ENCODE measurements at places on chromosomes 13 and 19. TPM values are rescaled to one million over a fixed set of nuclear protein-coding genes. Genes with fewer than 3 reads are reported as not detected.

LAIR1 gene
- 10.8 TPM for total RNA-seq

ZGLP1 gene
- total RNA-seq = 3.2 TPM

CNFN gene
- total RNA-seq = 0.53 TPM

MED25 gene
- total RNA-seq = 44.0 TPM

STX10 gene
- 68.9 TPM for total RNA-seq

PEAK3 gene
- total RNA-seq = 0.18 TPM

ZNF534 gene
- not detected for total RNA-seq

GRCh38 chr13:53783471-53783870 lies 754.9 kb downstream of the OLFM4 start:
- no peaks in the 10 kb centered on the region for H3K27me3 ChIP-seq
- H3K36me3 ChIP-seq = no peaks in the 10 kb centered on the region
- no peak for DNase-seq
- H3K4me1 ChIP-seq = no peaks in the 10 kb centered on the region

- H3K27ac ChIP-seq = peak overlapping the region; percentile 93
- H3K4me1 ChIP-seq = peaks cover 47% of the 10 kb centered on the region
- peaks cover 42% of the 10 kb centered on the region for H3K36me3 ChIP-seq
- no peak for DNase-seq
Measured at GRCh38 chr19:5977222-5977784, 637 bp downstream of the RANBP3 start.

DNA sequence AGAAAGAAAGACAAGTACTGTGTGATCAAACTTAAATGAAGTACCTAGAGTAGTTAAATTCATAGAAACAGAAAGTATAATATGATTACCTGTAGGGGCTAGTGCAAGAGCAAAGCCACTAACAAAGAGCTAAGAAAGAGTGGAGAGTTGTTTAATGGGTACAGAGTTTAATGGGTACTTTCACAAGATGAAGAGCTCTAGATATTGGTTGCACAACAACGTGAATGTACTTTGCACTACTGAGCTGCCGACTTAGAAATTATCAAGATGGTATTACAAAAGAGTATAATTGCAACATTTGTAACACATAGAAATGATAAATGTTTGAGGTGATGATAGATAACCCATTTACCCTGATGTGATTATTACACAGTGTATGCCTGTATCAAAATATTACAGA lies 140.3 kb upstream of the GPC6 start:
- DNase-seq = no peak
- no peaks in the 10 kb centered on the region for H3K4me1 ChIP-seq
- no peaks in the 10 kb centered on the region for H3K36me3 ChIP-seq

DNA sequence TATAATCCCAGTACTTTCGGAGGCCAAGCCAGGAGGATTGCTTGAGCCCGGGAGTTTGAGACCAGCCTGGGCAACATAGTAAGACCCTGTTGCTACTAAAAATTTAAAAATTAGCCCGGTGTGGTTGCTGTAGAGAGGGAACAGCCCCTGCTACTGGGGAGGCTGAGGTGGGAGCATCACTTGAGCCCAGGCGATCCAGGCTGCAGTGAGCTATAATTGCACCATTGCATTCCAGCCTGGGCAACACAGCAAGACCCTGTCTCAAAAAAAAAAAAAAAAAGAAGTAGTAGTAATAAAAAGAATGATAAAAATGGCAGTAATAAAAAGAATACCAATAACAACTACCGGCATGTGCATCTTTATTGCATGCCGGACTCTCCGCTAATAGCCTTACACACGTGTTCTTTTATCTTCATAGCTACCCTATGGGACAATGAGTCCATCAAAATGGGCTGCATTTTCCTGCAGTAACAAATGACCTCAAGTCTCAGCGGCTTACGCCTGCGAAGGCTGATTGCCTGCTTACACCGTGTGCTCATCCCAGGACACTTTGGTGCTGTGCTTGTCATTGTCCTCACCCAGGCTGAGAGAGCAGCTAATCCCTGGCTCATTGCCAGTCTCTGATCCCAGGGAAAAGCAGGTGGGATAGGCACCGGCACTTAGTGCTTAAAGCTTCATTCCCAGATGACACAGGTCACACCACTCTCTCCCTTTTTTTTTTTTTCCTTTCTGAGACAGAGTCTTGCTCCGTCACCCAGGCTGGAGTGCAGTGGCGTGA lies 14.4 kb upstream of the SYCN start:
- H3K4me1 ChIP-seq = no peaks in the 10 kb centered on the region
- no peak overlapping the region for H3K27ac ChIP-seq
- peaks cover 16% of the 10 kb centered on the region for H3K27me3 ChIP-seq
- no peak for DNase-seq
- H3K36me3 ChIP-seq = no peaks in the 10 kb centered on the region

DNA sequence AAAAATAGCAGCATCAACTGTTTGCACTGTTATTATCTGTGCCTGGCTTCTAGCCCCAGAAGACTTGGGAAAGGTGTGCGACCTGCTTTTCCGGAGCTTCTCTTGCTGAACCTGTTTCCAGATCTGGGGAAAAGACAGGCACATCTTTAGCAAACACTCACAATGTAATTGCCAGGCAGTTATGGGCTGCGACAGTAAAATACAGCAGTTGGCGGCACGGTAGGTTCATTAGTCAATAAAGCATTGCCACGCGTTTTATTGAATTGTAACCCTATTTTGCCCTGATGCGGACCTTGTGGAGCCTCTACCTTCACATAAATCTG lies 223.7 kb upstream of the TSHZ3 start:
- no peaks in the 10 kb centered on the region for H3K27me3 ChIP-seq
- no peak for DNase-seq
- no peaks in the 10 kb centered on the region for H3K4me1 ChIP-seq
- no peak overlapping the region for H3K4me3 ChIP-seq

DNA sequence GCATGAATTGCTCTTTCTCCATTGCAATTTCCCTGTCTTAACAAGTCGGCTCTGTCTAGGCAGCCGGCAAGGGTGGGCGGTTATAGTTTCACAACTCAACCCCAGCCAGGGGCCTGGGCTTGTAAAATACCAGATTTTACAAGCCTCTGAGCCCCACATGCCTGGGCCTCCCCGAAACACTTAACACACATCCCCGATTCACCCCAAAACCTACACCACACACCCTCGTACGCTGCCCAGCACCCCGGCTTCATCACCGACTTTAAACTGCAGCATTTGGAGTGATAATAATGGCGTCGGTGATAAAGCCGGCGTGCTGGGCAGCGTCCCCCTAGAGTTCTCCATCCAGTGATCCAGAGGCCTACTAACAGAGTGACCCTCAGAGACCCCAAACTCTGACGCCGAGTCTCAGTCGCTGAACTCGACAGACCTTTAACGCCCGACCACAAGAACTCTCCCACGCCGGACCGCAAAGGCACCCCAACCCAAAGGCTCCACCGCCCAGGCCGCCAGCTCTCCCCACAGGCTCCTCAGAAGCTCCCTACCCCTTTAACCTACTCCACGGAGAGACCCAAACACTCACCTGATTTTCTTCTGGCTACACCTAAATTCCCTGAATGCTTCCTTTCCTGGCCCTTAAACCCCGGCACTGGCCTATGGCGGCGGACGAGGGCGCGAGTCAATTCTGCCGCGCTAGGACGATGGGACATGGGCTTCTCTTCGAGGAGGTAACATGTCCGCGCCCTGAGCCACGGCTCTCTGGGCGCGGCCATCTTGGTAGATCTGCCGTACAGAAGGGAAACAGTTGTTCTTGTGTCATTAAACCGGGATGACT lies at the start of gene ZNF649:
ZNF649 (minus strand) TSS at position 687 of the 835 bp plus-strand sequence. CDS start 4,910 bp downstream, outside the sequence.
- DNase-seq = peak; percentile 72
- H3K27me3 ChIP-seq = peaks cover 4% of the 10 kb centered on the region
- peaks cover 13% of the 10 kb centered on the region for H3K4me1 ChIP-seq
- H3K36me3 ChIP-seq = peaks cover 69% of the 10 kb centered on the region
- H3K27ac ChIP-seq = peak within 1 kb of the TSS; percentile 98

DNA sequence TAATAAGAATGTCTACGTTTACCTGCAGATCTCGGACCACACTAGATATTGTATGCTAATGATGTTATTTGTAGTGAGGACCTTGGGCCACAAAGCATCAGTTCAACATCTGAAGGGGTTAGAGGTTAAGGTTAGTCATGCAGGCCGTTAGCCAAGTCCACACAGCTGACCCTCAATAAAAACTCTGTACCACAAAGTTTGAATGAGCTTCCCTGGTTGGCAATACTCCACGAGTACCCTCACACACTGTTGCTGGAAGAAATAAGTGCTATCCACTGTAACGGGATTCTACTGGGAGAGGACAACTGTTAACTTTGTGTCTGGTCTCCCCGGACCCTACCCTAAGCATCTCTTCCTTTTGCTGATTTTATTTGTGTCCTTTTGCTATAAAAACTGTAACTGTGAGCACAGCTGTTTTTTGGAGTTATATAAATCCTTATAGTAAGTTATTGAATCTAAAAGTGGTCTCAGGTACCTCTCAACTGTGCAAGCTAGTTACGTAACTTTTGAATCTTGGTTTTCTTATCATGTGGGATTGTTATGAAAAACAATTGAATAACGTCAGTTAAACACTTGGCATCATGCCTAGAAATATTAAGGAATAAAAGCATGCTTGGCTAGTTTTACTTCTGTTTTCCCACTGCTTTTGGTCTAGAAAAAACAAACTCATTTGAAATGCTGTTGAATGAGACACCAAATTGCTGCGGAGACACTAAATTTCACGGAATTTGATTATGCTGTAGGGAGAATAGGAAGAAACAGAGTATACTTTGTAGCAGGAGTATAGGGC lies 181.5 kb downstream of the DNAJC3 start:
- no peaks in the 10 kb centered on the region for H3K36me3 ChIP-seq
- H3K4me1 ChIP-seq = no peaks in the 10 kb centered on the region
- peaks cover 5% of the 10 kb centered on the region for H3K27me3 ChIP-seq
- H3K4me3 ChIP-seq = no peak overlapping the region

- H3K4me3 ChIP-seq = peak overlapping the region; percentile 30
- no peak for DNase-seq
- peaks cover 6% of the 10 kb centered on the region for H3K4me1 ChIP-seq
- peak overlapping the region; percentile 69 for H3K27ac ChIP-seq
- no peaks in the 10 kb centered on the region for H3K27me3 ChIP-seq
Measured at GRCh38 chr19:40585241-40585981, 8.7 kb downstream of the SHKBP1 start.

GRCh38 chr19:29677001-29677817 lies 11.9 kb downstream of the PLEKHF1 start:
- H3K4me3 ChIP-seq = no peak overlapping the region
- no peak for DNase-seq
- H3K4me1 ChIP-seq = peaks cover 48% of the 10 kb centered on the region
- peaks cover 54% of the 10 kb centered on the region for H3K36me3 ChIP-seq
- no peak overlapping the region for H3K27ac ChIP-seq

DNA sequence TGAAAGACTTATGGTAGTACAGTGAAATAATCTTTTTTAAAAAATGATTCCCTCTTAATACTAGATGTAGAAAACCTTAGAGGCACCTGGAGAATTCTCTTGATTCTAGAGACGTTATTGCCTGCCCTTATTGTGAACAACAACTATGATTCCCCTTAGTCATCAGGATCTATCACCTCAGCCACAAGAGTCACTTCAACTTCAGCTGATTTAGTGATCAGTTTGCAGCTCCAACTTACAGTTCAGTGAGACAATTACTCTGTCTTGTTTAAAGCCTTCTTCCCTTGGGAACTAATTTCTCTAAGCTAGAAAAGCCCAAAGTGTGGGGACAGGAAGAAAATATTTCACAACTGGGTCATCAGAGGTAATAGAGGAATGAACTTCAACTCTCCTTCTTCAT lies 254.3 kb upstream of the SLITRK1 start:
- H3K27me3 ChIP-seq = no peaks in the 10 kb centered on the region
- H3K4me1 ChIP-seq = peaks cover 17% of the 10 kb centered on the region
- no peaks in the 10 kb centered on the region for H3K36me3 ChIP-seq

GRCh38 chr19:16898361-16899015 lies 9.7 kb downstream of the F2RL3 start:
- peaks cover 24% of the 10 kb centered on the region for H3K27me3 ChIP-seq
- DNase-seq = no peak

- peaks cover 38% of the 10 kb centered on the region for H3K36me3 ChIP-seq
- H3K4me3 ChIP-seq = peak overlapping the region; percentile 63
- H3K4me1 ChIP-seq = peaks cover 63% of the 10 kb centered on the region
- peak; percentile 73 for DNase-seq
- H3K27me3 ChIP-seq = no peaks in the 10 kb centered on the region
- H3K27ac ChIP-seq = peak overlapping the region; percentile 92
Measured at GRCh38 chr19:10408511-10409283, 5.4 kb upstream of the CDC37 start.

DNA sequence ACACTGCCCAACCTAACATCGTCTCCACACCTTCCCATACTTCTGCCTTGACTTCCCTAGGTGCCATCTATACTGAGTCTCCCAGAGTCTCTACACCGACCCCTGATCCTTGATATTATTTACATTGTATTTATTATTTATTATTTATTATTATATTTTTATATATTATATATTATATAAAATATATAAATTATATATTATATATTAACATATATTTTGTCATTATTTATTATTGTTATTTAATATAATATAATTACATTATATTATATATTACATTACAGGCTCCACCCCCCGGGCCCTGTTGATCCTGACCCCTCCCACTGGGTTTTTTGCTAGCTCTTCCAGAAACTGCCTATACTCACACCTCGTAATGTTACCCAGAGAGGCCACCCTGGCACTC lies 18.4 kb upstream of the TOMM40 start:
- no peak for DNase-seq
- no peak overlapping the region for H3K4me3 ChIP-seq
- H3K36me3 ChIP-seq = no peaks in the 10 kb centered on the region
- H3K27ac ChIP-seq = no peak overlapping the region

DNA sequence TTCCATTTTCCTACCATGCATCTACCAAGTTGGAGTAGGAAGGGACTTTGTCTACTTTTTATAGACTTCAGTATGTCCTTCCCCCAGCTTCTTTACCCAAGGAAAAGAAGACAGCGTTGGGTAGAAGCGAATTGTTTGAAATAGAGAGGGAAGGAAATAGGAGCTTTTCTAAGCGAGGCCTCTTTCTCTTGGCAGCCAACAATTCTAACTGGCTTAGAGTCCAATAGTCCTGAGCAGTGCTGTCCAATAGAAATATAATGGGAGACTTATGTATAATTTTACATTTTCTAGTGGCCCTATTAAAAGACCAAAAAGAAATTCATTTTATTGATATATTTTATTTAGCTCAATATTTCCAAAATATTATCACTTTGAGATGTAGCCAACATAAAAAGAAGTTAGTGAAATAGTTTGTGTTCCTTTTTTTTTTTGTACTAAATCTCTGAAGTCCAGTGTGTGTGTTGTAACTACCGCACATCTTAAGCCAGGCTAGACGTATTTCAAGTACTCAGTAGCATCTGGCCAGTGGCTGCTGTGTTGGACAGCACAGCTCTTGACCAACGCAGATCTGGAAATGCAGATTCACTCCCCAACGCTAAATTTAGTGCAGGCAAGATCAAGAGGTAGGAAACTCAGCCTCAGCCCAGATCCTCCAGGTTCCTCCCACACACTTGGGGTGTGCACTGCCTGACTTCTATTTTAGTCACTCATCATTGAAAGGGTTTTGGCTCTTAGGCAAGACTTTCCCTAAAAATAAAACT lies 179.2 kb downstream of the SHISA2 start:
- DNase-seq = no peak
- H3K36me3 ChIP-seq = peaks cover 14% of the 10 kb centered on the region
- H3K27me3 ChIP-seq = peaks cover 2% of the 10 kb centered on the region
- H3K4me1 ChIP-seq = peaks cover 50% of the 10 kb centered on the region
- no peak overlapping the region for H3K4me3 ChIP-seq
- no peak overlapping the region for H3K27ac ChIP-seq

Data from activated T-helper 2 cell treated with anti-CD3 and anti-CD28 coated beads, Interferon-gamma antibody, Interleukin-2, Interleukin-4, amounts not matched to agents 10 μg/mL and 5 μg/mL and 100 μg/mL, durations not matched to agents 14 hours and 24 hours and 36 hours (primary cell).